Aorta (tissue), 5 donors: ENCODE measurements at places on chromosomes 4 and X. TPM values are rescaled to one million over a fixed set of nuclear protein-coding genes. Genes with fewer than 3 reads are reported as not detected.

FAT4 gene
- 40.5 TPM for total RNA-seq

DNA sequence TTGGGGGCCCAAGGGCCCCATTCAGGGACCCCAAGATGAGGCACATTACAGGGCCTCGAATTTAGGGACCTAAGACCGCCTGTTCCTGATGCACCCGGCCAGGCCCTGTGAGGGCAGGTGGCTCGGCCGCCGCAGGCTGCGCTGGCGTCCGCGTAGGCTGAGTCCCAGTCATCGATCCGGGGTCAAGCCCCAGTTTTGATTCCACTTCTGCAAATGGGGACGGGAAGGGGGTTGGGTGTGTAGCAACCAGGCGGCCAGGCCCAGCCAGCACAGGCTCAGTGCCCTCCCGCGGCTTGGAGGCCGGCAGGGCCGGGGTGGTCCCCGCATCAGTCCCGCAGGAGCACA lies 327 bp downstream of the PNPLA4 start:
- no peak for DNase-seq

DNA sequence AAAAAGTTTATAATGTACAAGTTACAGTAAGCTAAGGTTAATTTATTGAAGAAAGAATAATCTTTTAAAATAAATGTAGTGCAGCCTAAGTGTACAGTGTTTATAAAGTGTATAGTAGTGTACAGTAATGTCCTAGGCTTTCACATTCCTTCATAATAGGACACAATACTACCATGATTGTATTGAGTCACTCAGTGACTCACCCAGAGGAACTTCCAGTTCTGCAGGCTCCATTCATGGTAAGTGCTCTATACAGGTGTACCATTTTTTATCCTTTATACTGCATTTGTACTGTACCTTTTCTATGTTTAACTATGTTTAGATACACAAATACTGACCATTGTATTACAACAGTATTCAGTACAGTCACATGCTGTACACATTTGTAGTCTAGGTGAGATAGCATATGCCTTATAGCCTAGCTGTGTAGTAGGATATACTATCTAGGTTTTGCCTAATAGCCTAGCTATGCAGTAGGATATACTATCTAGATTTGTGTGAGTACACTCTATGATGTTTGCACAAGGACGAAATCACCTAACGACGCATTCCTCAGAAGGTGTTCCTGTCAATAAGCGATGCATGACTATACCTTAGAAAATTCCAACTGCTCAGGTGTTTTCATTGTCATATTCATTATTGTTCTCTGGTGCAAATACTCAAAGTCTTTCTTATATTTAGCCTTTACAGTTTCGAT lies 5.5 kb upstream of the TMEM255A start:
- no peak for DNase-seq

RBM46 gene
- not detected for total RNA-seq

GRCh38 chr4:43835869-43836268 lies 612.7 kb downstream of the KCTD8 start:
- no peak for DNase-seq

DNA sequence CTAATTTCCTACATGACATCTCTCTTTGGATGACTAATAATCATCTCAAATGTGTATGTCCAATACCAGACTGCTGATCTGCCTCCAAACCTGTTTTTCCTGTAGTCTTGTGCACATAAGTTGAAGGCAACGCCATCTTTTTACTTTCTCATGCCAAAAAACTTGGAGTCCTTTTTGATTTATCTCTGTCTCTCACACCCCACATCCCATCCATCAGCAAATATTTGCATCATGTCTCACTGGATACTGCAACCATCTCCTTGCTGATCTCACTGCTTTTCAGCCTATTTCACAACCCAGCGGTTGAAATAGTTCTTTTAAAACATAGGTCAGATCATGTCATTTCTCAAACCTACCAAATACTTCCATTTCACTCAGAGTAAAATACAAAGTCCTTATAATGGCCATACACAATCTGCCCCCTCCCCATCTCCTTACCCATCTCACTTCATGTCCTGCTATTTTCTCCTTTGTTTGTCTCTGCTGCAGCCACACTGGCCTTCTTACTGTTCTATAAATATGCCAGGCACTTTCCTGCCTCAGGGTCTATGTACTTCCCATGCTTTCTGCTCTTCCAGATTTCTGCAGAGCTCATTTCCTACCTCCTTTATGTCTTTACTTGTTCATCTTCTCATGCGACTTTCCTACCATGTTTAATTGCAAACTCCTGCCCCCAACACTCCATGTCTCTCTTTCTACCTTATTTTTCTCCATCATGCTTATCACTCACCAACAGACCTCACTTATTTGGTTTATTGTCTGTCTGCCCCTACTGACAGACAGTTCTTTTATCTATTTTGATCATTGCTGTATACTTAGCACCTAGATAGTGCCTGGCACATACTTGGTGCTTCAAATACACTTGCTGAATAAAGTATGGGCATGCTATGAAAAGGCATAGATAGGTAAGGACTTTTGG lies 98.8 kb downstream of the ANXA3 start:
- no peak for DNase-seq

DNA sequence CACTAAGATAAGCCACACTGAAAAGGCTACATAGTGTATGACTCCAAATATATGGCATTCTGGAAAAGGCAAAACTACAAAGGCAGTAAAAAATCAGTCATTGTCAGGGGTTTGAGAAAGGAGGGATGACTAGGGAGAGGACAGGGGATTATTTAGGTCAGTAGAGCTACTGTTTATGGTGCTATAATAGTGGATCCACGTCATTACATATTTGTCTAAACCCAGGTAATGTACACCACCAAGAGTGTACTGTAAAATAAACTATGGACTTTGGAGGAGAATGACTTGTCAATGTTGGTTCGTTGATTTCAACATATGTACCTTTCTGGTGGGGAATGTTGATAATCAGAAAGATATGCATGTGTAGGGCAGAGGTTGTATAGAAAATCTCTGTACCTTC lies 837.6 kb downstream of the FAM133A start:
- DNase-seq, result no peak
